EH (cell line): ENCODE measurements at places on chromosomes 11 and 22.

DNA sequence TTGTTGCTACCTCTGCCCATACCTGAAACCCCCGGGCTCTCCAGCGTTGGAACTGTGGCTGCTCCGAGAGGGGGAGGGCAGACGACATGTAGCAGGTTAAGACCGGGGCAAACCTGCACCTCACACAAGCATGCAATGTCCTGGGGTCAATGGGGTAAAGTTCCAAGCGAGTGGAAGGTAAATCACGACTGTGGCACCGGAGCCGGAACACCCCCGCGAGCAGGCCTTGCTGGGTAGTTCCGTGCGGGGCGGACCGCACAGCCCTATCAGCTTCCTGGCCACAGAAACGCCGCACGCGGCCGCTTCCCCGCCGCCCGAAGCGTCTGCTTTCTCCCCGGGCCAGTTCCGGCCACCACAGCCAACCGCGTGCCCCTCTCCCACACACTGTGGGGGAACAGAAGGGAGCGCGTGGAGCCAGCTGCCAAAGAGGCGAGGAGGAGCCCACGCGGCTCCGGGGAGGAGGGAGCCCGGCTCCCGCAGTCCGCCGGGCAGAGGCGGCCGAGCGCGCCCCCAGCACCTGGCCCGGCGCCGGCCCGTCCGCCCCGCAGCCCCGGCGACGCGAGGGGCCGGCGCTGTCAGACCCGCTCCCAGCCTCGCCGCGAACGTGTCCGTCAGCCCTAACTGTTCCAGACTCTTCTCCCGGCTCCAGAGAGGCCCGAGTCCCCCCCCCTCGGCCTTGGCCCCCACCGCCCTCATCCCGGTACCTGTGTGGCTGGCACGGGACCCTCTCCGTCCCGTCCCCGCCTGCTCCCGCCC lies 1.6 kb downstream of the SPTBN2 start:
- DNase-seq = peak; percentile 36

DNA sequence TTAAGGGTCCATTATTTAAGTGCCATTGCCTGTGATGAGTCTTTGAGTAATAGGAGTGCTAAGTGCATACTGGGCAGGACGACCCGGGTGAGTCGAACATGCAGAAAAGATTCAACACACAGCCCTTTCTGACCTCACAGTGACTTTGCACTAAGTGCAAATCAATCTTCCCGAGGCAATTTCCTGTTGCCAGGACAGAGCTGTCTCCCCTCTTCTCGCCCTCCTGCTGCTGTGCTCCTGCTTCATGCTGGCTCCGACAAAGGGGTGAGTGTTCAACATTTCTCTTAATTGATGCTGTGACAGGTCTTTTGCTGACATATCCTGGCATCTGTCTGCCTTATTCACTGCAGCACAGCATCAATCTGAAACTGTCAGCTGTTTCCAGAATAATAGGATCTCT lies 42.0 kb downstream of the MCHR1 start:
- peak; percentile 76 for DNase-seq

GRCh38 chr22:41513391-41513790 lies 30.9 kb downstream of the POLR3H start:
- DNase-seq = no peak

DNA sequence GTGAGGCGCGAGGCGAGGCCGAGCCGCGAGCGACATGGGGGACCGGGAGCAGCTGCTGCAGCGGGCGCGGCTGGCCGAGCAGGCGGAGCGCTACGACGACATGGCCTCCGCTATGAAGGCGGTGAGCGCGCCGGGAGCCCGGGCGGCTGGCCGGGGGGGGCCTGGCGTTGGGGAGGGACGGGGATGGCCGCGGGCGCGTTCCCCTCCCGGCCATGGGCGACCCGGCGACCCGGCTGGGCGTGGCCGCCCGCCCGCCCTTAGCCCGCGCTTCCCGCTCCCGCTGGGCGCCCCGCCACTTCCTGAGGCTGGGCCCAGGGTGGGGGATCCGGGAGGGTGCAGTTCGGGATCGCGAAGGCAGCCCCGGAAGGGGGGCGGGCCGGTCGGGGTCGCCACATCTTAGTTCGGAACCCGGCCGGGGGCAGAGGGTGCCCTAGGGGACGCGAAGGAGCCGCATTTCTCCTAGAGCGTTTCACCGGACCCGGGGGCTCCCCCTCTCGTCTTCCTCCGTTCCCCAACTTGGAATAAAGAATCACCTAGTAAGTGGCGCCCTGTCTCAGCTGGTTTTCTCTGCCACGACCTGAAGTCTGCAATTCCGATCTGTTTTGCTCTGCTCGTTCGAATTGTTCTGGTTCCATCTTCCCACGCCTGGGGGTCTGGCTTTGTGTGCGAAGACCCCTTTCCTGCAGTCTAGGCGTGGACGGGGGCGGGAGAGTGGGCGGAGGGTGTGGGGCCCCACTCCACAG lies 536 bp downstream of the YWHAH start:
- DNase-seq = peak; percentile 49

- no peak for DNase-seq
Measured at GRCh38 chr11:69816671-69817070, 2.5 kb downstream of the FGF3 start.

GRCh38 chr22:48574776-48575617 lies 1252.7 kb downstream of the BRD1 start:
- DNase-seq = no peak

DNA sequence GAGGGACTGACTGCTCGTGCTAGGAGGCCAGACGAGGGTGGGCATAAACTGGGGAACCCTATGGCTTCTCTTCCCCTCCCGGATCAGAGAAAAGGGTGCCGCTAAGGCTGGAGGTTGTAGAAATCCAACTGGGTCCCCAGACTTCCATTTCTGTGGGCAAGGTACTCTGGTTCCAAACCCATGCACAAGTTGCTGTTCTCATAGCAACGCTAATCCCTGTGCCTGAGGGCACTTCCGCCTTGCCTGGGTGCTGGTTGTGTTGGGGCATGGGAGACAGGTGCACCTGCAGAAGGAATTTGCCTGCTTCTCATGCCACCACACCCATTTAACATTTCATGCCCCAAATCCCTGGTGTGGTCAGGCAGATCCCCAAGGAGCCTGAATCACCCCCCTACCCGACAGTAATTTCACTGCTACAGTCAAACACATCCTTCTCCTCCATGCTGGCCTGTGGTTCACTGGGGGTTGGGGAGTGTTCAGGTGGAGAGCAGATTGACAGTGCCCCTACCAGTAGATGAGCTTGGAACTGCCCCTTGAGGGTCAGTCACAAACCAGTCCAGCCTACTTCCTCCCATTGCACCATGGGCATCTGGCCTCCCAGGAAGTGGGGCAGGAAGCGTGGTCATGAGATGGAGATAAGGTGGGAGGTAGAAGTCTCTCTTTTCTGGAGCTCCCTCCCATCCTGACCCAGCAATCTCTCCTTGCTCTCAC lies 1.2 kb downstream of the C2CD2L start:
- peak; percentile 51 for DNase-seq

DNA sequence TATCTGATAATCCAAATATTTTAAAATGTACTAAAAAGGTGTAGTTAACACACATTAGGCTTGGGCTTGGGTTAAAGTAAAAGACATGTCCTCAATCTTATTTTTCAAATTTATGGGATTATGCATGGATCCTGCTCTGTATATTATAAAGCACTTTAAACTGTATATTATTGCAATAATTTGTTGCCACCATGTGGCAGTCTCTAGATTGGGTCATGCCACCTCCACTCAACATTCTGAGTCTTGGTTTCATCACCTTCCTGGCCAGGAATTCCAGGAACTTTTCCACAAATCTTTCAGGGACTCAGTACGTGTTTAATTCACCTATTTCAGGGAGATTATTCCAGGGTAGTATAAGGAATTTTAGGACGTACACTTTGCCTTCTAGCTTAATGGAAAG lies 695.5 kb downstream of the FAM181B start:
- no peak for DNase-seq

DNA sequence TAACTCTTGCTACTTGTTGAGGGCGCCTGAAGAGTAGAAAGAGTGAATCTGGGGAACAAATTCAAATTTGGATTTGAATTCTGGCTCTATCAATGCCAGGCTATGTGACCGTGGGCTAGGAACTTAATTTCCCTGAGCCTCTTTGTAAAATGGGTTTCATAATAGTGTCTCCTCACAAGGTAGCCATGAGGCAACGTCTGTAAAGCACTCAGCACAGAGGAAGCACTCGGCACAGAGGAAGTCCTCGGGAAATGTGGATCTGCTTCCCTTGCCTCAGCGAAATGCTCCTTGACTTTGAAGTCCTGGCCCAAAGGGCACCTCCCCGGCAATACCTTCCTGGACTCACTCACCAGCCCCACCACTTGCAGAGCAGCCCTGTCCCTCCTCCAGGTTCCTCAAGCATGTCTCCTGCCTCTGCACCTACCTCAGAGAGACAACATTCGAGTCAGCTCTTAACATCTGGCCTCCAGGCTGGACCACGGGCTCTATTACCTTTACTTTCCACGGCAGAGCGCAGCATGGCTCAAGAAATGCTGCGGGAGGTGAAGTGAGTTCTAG lies 17.7 kb downstream of the CD6 start:
- no peak for DNase-seq

DNA sequence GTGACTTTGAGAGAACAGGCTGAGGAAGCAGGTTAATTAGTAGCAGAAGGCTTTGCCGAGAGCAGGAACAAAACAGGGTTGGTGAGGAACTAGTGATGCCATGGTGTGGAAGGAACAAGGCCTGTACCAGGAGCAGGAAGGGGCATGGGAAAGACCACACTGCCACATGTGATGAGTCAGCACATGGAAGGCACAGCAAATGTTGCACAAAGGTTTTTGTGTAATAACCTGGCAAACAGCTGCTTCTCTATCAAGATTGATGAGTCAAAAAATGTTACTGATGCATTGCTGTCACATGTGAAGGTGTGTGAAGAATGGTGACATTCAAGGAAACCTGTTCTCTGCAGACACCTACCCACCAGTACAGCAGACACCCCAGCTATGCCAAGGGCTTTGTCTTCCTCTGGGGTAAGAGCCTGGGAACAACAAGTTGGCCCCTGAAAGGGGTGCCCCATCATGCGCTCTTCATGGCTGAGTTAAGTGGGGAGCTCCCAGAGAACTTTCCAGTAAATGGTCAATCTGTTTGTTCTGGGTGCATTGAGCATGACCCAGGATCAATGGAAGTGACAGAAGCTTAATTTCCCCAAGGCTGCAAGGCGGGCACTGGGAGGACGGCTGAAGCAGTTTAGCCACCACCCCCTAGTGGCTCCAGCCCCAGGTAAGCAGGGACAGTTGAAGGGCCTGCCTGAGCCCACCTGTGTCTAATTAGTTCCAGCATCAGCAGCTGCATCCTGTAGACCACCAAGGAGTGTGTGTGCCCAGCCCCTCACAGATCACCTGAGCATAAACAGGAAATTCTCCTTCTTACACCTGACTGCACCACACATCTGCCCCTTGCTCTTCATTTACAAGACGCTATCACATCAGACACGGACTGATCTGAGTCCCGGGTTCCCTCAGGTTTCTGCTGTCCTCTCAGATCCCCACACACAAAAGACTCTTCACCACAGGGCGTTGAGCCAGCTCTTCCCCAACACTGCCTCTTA lies 47.6 kb downstream of the GGTLC2 start:
- no peak for DNase-seq

DNA sequence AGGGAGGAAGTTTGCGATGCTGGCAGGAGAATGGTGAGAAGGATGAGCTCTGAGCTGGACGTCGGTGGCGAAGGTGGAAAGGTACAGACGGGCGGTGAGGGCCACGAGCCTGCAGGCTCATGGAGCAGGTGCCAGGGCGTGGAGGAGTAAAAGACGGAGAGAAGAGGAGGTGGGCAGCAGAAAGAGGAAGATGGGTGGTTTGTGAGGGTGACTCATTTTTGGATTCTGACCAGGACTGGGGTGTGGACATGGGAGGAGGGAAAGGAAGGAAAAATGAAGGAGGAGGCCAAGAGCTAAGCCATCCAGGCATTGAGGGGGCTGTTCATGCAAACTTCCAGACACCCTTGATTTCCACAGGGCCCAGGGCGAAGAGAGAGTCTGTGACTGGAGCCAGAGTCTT lies 3.5 kb downstream of the ZDHHC24 start:
- DNase-seq = peak; percentile 42

- no peak for DNase-seq
Measured at GRCh38 chr11:37364246-37364839, 766.3 kb upstream of the RAG2 start.

DNA sequence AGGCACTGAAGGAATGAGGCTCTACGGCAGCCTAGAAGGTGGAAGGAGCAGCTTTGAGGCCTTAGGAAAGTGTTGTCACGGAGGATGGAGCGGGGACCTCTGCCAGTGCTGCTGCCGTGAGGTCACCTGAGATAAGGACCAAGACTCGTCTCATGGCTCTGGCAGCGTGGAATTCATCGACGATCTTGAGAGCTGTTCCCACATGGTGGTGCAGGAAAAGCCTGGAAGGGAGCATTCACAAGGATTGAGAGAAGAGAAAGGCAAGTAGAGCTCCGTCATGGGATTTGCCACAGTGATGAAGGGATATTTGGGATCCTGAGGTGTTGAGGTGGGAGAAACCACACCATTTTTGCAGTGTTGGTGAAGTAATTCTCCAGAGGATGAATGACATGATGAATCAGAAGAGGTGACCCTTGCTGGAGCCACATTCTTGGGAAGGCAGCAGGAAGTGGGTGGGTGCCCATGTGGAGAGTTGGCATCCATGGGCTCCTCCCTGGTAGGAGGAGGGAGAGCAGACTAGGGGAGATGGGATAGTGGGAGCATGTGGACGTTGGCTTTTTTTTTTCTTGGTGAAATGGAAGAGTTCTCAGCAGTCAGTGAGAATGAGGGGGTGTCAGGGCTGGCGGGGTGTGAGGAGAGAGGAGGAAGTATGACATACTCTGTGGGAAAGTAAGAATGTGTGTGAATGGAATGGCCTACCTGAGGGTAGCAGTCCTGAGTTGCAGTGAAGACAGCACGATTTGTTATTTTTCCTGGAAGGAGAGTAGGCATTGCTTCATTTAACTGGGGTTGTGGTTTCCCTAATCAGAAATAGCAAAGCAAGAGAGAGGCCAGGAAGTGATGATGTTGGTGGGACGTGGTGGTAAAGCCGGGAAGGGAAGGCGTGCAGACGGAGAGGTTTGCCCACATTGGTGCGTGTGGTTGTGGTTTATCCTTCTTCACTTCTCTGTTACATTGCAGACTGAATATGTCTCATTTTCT lies 11.1 kb downstream of the PPP6R3 start:
- peak; percentile 48 for DNase-seq

GRCh38 chr11:8030526-8031247 lies 43.5 kb downstream of the EIF3F start:
- no peak for DNase-seq

- DNase-seq = no peak
Measured at GRCh38 chr22:17235149-17235655, 16.0 kb upstream of the ADA2 start.
